ENCODE measurements at places on chromosomes 4 and X.

DNA sequence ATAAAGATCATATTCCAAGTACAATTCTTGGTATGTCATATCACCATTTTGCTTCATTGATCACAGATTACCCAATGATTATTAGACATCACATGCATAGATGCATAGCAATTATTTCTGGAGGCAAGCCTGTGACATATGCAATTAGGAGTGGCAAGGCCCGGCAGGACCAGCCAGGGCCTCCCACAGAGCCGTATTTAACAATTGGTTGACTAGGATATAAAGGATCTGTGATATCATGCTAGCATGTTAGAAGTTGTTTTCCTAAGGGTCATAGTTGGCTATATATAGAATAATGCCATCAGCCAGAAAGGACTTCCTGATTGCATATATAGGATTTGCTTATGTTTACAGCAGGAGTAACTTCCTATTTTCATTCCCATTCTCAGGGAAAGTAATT lies 103.5 kb upstream of the OTUD4 start:
- no peak for DNase-seq

- DNase-seq = no peak
Observed at GRCh38 chrX:140065961-140066662, 100.8 kb upstream of the CXorf66 start.

- no peak for DNase-seq
Observed at GRCh38 chr4:85210353-85210752, 243.9 kb upstream of the WDFY3 start.

DNA sequence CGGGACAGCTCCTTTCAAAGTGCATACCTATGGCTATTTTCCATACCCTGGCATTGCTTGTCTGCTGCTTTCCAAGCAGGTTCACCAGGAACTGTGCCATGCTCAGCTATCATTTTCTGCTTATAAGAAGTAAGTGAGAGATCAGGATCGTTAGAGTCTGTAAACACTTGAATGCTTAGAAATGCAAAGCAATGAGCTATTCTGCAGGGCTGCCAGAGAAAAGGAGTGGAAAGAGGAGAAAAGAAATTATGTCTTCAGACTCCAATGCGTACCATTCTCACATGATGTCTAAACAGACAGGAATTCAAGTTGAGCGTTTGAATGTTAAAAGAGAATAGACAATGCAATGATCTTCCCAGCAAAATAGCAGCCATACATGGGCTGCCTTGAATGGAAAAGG lies 245.5 kb upstream of the SLC7A11 start:
- DNase-seq = no peak

DNA sequence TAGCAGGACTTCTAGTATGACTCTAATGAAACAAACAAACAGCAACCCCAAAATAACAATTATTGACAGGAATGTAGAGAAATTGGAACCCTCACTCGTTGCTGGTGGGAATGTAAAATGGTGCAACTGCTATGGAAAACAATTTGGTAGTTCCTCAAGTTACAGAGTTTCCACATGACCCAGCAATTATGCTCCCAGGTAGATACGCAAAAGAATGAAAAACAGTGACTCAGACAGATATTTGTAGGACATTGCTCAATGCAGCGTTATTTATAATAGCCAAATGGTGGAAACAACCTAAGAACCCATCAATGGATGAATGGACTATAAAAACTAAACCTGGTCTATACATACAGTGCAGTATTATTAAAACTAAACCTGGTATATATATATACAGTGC lies 646.1 kb upstream of the FRG1 start:
- no peak for DNase-seq

- DNase-seq = no peak
Observed at GRCh38 chrX:98289726-98290125, 1406.0 kb downstream of the RPA4 start.

DNA sequence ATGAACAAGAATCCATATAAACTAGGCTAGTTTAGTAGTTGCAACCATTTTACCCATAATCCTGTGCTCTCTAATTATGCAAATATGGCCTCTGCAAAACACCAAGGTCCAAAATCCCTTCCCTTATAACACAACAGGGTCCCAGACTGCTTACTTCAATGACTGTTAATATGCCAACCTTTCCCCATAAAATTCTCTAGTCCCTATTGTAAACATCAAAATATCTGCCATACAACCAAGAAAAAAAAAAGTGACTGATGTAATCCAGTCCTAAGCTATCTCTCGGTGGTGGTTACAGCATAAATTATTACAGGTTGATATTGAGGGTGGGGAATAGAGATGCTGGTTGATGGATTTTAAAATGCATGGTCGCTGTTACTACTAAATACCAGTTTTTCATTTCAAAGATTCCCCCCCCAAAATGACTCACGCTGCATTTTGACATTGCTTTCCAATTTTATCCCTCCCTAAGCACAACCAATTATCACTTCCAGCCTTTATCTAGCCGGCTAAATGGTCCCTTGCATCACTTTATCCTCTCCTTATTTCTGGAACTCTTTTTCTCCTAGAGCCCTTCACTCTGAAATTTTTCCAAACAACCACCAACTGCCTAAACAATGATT lies 44.8 kb downstream of the TSPAN5 start:
- DNase-seq = no peak

DNA sequence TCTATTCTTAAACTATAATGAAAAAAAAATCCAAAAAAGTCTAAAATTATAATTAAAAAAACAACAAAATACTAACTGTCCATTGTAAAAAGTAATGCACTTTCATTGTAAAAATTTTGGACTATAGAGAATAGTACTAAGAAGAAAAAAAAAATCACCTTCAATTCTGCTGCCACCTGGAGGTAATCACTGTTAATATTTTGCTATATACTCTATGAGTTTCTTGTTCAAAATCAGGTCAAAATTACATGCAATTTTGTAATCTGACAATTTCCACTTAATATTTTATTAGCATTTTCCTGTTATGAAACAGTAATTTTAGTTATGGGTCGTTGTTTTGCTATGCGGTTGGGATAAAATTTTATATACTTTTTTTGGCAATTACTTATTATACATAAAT lies 62.0 kb downstream of the HTT start:
- no peak for DNase-seq

- DNase-seq = no peak
Observed at GRCh38 chr4:676871-677235, 2.5 kb downstream of the MYL5 start.

All from left ventricle myocardium inferior (tissue), 1 donor.